ENCODE measurements at places on chromosomes 1 and 21. TPM values are rescaled to one million over a fixed set of nuclear protein-coding genes. Genes with fewer than 3 reads are reported as not detected.

DNA sequence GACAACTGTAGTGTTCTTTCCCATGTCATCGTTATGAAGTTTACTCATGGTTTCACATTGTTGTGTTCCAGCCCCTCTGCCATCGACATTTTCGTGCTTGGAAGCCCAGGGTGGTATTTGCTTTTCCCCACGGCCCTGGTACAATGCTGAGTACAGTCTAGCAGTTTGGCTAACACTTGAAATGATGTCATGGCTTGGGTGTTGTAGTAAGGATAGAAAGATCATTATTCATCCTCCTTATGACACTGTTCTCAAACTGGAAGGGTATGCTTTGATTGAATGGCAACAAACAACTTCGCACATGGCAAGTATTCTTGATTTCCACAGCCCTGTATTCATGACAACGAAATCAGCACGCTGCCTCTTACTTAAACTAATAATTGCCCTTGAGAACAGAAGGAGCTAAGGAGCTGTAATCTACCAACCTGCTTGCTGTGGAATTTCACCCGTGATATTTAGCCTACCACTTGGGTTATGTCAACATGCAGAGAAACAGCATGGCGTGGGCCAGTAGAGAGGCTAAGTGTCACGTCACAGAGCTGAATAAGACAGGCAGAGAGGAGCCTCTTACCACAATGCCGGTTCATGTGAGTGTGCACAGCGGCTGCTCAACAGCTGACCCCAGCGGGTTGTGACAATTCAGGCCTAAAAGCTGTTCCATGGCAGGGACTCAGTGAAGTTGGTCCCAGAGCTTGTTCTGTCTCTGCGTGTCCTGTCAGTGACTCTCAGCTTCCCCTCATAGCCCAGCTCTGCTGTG lies 73.9 kb downstream of the KCNJ6 start:
- no peak for DNase-seq

TRIM46 gene
- total RNA-seq: 32.6 TPM

DNA sequence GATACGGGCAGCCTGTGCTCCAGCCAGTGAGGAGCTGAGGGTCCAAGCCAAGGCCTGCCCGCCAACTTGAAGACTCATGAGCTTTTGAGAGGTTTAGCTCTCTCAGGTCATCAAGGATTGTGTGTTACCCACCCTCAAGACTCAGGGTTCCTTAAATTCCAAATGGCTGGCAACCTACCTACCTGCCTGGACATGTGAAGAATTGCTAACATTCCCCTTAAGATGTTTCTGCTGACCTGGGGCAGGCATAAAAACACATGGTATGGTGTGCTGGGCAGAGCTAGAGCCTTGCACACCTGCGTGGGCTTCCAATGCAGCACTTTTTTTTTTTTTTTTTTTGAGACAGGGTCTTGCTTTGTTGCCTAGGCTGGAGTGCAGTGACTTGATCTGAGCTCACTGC lies 17.2 kb downstream of the PARP1 start:
- DNase-seq: no peak

FLG2 gene
- total RNA-seq: under 0.01 TPM

DNA sequence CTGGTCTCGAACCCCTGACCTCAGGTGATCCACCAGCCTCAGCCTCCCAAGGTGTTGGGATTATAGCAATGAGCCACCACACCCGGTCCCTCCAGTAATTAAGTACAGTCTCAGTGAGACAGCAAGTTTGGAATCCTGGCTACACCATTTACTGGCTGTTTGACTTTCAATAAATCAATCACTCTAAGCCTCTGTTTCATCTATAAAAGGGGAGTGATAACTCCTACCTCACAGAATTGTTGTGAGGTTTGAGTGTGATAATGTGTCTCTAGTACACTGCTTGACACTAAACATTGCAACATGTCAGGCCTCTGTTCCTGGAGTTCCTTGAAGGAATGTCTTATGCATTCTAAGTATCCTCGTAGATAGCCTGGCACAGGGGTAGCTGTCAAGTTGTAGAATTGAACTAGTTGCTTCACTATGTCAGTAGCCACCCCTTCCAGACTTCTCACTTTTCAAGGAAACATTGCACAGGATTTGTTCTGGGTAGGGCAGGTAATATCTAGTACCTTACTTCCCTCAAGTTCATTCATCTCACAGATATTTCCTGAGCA lies 12.4 kb downstream of the ENTREP3 start:
- DNase-seq: no peak

- no peak for DNase-seq
Measured at GRCh38 chr1:110667776-110668175, 7.0 kb downstream of the KCNA3 start.

ESRRG gene
- not detected for total RNA-seq

- DNase-seq: no peak
Measured at GRCh38 chr21:42261829-42262200, 42.9 kb downstream of the ABCG1 start.
